DMS 273 treated with DMSO at 0.1 percent for 48 hours (cell line): ENCODE measurements at places on chromosomes 11 and 22.

DNA sequence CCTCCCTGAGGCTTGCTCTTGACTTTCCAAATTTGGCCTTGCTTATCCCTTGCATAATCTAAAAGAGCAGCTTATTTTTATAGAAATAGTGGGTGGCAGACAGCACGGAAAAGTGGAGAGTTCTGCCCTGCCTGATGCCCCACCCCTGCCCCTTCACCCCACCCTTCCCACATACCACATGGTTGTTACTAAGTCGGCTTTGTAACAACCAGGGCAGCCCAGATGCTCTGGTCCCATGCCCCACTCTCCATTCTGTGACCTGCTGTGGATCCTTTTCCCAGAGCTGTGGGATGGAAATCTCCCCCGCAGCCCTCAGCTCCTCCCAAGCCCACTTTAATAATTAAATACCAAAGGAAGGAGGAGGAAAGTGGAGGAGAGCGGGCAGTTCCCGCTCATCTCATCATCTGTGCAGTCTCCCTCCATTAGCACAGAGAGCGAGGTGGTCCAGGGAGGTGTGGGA, 10.9 kb downstream of the MRGPRF start:
- no peak for DNase-seq

DNA sequence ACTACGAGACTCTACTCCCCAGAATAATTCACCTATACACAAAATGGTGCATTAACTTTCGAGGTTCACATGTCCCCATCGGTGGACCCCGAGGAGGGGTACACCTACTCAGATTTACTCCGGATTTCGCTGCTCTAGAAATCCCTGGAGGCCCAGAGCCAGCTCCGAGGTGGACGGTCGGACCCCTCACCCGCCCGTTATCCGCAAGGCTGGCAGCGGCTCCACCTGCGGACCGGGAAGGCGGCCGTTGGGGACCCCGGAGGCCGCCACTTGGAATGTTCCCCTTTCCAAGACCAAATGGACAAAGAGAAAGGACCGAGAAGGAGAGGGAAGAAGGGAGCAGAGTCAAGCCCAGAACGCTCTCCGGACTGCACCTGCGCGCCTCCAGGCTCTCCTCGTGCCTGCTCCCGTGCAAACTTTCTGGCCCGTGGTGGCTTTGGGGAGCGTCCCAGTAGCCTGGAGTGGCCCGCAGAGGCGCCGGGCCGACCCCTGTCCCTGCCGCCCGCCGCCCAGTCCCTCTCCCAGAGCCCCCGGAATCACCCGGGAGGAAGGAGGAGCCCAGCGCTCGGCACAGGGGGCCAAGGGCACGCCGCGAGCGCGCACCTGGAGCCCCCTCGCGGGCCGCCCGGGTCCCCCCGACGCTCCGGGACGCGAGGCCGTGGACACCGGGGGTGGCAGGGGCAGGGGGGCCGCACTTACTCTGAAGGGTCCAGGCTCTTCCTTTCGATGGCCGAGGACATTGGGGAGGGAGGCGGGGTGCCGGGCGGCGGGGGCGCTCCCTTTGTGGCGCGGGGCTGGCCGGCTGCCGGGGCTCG, 23.0 kb downstream of the LMO2 start:
- DNase-seq: no peak

DNA sequence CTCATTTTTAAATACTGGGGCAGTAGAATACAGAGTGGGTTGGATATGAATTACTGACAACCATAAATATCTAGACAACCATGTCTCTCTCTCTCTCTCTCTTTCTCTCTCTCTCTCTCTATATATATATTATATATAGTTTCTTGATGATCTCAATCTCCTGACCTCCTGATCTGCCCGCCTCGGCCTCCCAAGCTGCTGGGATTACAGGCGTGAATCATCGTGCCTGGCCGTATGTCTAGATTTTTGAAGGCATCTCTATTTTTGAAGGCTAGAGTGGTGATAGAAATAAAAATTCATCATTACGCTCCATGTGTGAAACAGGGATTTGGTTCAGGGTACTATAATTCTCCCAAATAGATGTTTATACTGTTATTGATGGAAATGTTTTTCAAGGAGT, 84.1 kb downstream of the DDX10 start:
- no peak for DNase-seq

DNA sequence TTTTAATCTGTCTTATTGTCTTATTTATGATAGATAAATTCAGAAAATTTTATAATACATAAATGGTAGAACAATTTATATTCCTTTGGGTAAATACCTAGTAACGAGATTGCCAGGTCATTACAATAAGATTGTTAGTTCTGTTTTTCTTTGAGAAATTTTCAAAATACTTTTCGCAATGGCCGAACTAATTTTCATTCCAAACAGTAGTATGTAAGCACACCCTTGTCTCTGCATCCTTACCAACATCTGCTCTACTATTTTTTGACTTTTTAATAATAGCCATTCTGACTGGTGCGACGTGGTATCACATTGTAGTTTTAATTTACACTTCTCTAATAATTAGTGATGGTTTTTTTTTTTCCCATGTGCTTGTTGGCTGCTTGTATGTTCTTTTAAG, 351.4 kb upstream of the LUZP2 start:
- DNase-seq: no peak

GRCh38 chr22:28882545-28882877, 861 bp upstream of the ZNRF3 start:
- no peak for DNase-seq

- DNase-seq: no peak
Measured at GRCh38 chr11:94342250-94342649, 37.9 kb downstream of the IZUMO1R start.

DNA sequence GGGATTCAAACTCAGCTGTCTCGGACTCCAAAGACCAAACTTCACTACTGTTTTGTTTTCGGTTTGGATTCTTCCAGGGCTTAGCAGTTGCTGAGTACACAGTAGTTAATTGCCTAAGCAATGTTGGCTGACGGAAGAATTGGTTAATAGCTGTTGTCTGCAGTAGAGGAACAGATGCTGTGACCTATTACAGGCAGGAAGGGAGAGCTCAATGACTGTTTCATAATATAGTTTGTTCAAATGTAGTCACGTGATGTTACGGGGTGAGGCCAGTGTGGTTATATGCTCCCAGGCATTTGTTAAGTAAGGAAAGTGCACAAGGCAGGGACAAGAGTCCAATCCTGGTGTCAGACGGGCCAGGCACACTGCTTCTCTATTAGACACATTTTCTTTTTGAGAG, 222.6 kb upstream of the CCDC90B start:
- DNase-seq: no peak

GRCh38 chr11:10379022-10379421, 74.1 kb downstream of the ADM start:
- no peak for DNase-seq

DNA sequence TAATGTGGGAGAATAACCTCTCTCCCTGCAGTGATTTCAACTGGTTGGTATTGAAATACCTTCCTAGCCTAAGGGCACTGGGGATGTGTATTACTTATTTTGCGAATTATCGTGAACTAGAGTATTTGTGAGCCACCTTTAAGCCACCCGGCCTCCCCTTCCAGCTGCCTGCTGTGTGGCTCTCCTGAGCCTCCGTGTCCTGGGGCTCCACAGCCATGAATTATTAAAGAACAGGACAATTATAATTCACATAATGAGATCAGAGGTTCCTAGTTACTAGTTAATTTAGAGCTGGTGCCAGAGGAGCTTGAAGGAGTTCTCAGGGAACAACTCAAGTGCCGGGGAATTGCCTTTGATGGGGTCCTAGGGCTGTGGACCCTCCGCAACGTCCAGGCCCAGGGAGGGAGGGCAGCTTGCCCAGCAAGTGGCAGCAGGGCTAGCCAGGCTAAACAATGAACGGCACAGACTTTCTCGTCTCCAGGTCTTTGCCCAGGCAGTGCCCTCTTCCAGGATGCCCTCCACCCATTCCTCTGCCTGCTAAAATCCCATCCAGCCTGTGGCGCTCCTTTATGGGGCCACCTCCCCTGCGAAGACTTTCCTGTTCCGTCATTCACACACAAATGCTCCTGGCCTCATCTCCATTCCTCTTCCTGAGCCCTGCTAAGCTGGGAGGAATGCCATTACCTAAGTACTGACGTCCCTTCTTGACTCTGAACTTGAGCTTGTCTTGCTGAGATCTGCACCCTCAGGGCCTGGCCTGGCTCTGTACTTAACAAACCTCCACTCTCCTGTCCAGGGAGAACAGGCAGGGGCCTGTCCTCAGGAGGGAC, 91.5 kb downstream of the RTL6 start:
- DNase-seq: no peak
